NCI-H1436 treated with DMSO at 0.1 percent for 48 hours (cell line): ENCODE measurements at places on chromosomes 16 and 17.
A peak's percentile ranks its signal among the peaks of the same experiment; 100 is the strongest.

GRCh38 chr16:26700250-26700649, 366.5 kb upstream of the C16orf82 start:
- no peak for DNase-seq

DNA sequence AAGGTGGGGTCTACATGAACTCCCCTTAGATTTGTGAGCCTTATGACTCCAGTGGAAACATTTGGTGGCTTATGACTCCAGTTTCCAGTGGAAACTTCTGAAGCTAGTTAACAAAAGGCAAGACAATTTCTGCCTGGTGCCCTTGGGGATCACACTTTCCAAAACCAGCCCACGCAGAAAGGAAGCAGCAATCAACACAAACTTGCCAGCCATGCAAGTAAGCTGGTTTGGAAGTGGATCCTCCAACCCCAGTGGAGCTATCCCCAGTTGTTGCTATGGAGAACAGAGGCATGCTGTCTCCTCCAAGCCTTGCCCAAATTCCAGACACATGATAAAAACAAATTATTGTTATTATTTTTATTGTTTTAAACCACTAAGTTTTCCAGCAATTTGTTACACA, 130.9 kb downstream of the CDH11 start:
- DNase-seq = no peak

- no peak for DNase-seq
These were observed 9.2 kb downstream of the HS3ST3B1 start for GRCh38 chr17:14310101-14310500.

- no peak for DNase-seq
These were observed 8.4 kb downstream of the TMEM95 start for GRCh38 chr17:7363311-7363710.

GRCh38 chr16:58138852-58139251, 9.7 kb upstream of the CFAP20 start:
- no peak for DNase-seq

- no peak for DNase-seq
These were observed 413.1 kb upstream of the MON1B start for GRCh38 chr16:76777721-76778465.

DNA sequence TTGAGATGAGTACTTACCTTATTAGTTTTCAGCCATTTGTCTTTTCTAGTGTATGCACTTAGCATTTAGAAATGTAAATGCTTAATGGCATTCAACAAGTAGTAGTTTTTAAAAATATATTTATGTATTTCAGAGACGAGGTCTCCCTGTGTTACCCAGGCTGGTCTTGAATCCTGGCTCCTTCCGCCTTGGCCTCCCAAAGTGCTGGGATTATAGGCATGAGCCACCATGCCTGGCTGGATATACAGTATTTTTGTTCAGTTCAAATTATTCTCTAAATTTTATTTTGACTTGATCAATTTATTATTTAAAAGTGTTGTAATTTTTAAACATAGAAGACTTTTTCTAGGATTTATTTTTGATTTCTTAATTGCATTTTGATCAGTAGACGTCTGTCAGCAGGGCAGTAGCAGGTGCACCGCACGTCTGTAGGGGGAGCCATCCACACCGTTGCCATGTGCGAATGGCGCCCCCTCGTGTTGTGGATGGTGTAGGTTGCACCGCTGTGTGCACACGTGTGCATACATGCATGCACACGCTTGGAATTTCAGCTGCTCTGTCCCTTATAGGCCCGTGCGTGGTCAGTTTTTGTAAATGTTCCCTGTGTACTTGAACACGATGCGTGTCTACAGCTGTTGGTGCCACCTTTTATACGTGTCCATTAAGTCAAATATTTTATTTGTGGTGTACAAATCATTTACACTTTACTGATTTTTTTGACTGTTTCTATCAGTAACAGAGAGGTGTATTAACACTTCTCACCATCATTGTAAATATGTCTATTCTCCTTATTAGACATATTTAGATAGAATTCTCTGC, 30.6 kb downstream of the RPTOR start:
- peak; percentile 8 for DNase-seq

GRCh38 chr16:10240854-10241613, 58.8 kb upstream of the GRIN2A start:
- DNase-seq = no peak

GRCh38 chr16:6492742-6493141, 839.9 kb upstream of the RBFOX1 start:
- DNase-seq = no peak

DNA sequence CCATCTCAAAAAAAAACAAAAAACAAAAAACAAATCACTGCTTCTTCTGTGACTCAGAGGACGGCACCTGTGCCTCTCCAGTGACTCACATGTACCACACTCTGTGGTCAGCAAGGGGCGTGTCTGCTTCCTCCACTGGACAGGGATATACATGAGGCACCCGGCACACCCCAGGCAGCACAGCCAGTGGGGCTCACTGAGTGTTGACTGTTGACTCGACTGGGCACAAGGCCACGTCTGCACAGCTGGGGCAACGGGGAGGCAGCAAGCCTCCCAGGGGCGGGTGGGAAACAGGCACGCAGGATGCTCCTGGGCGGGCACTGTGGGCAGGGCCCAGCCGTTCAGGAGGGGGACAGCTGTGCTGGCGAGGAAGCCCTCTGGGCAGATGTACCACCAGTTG, 64.1 kb downstream of the TIMM22 start:
- DNase-seq = no peak

DNA sequence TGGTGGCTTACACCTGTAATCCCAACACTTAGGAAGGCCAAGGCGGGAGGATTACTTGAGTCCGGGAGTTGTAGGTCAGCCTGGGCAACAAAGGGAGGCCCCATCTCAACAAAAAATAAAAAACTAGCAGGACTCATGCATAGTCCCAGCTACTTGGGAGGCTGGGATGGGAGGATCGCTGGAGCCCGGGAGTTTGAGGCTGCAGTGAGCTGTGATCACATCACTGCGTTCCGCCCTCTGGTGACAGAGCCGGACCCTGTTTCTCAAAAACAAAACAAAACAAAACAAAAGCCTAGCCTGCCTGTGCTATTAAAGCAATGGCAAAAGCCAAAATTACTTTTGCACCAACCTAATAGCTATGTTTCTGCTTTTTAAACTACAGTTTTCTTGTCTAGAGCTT, 1.5 kb downstream of the FCSK start:
- no peak for DNase-seq

DNA sequence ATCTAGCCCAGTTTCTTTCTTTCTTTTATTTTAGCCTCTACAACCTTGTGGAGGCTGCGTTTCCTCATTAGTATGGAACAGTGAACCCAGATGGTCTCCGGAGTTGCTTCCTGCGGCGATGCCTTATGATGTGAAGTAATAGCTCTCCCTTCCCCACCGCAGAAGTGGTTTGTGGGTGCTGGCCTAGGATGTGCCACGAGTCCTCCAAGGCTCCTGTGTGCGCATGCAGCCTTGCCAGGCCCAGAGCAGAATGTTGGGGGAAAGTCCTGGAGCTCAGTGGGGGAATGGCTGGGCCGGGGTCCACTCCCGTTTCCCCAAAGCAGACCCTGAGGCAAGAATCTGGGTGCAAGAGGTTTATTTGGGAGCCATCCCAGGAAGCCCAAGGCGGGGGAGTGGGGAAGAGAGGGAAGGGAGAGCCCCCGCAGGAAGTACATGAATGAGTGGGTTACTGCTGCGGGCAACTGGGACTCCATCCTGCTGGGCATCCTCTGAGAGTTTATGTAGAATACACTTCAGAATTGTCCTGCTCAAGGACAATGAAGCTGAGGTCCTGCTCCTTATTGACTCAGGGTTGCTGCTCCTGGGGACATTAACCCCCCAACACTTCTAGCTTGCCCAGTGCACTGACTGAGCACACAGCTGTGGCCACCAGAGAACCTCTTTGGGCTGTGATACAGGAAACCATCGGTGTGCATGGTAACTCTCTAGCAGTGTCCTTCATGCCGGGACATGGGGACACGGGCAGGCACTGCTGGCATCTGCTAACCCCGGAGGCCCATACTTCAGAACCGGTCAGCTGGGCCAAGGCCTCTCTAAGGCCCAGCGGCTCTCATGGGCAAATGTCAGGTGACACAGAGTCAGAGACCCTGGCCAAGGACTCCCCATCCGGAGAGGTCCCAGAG, 3.7 kb upstream of the HCRT start:
- no peak for DNase-seq

GRCh38 chr17:75319904-75320691, 30.9 kb upstream of the SLC25A19 start:
- DNase-seq = no peak

DNA sequence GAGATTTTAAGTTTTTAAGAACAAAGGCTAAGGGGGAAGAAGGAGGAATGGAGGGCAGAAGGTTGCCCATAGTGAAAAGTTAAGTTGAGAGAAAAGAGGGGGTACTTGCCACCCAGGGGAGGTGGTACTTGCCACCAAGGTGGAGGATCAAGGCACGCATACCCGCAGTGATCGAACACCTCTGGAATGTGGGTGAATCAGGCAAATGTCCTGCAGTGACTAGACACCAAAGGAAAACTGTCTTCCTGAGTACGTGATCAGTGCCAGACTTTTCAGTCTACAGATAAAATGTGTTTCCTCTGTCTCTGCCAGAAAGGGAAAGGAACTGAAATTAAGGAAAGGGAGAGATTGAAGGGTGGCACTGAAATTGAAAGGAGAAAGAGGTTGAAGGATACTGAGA, 2285.3 kb downstream of the TP53TG3F start:
- DNase-seq = no peak

DNA sequence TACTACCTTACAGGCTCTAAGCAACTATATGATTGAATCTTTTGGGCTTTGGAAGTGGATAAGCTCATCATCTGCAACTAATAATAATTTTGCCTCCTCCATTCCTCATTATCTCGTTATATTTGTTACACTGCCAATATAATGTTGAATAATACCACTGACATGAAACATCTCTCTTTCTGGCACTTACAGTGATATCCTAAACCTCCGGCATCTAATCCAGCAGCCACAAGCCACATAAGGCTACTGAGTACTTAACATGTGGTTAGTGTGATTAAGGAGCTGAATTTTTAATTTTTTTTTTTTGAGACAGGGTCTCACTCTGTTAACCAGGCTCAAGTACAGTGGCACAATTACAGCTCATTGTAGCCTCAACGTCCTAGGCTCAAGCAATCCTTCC, 9.6 kb downstream of the CDC42EP4 start:
- no peak for DNase-seq

DNA sequence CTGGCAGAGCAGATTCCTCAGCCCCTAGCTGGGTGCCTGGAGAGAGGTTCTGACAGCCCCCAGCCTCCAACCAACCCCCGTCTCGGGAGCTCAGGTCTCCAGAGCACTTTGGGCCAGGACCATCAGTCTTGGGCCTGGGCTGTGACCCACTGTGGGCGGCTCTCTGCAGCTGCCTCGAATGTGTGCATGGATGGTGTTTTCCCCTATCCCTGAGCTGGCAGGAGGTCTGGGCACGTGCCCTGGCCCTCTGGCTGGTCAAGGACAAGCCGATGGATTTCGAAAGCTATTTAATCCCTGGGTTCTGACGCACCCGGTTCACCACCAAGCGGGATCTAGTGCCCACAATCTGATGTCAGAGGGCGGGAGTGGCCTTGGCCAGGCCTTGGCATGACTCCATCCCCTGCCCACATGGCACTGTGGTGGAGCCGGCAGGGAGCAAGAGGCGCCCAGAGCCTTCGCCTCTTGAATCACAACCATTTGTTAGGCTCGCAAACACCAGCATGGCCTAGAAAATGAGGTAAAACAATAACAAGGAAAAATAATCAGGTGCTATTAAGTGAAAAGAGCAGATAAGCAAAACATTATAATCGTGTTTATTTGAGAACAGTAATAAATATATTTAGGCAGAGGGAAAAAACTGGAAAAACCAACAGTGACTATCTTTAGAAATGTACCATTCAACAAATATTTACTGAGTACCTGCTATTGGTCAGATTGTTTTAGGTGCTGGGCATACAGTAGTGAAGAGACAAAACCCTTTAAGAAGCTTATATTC, 69.3 kb upstream of the TOB1 start:
- DNase-seq = no peak

DNA sequence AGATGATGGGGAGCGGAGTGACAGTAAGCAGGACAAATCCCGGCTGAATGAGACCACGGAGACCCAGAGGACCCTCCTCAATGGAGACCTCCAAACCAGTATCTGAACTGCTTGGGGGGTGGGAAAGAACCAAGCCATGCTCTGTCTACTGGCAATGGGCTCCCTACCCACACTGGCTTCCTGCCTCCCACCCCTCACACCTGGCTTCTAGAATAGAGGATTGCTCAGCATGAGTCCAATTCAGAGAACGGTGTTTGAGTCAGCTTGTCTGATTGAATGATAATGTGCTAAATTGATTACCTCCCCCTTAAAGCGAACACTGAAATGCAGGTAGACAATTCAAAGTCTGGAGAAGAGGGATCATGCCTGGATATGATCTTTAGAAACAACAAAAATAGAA, 5.5 kb downstream of the SSTR2 start:
- no peak for DNase-seq

DNA sequence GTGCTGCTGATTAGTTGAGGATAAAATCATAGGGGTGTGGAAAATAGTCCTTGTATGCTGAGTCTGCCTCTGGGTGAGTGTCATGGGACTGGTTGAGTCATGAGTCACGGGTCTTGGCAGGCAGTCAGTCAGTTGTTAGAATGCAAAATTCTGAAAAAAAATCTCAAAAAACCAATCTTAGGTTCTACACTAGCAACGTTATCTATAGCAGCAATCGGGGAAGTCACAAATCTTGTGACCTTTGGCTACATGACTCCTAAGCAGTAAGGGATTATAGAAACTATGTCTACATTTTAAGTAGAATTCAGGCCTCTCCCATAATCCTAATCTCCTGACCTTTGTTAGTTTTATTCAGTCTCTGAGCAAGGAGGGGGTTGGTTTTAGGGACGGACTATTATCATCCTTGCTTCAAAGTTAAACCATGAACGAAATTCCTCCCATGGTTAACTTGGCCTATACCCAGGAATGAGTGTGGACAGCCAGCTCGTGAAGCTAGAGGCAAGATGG, 18.0 kb upstream of the PMFBP1 start:
- no peak for DNase-seq

GRCh38 chr17:77892469-77893143, 65.9 kb upstream of the TNRC6C start:
- no peak for DNase-seq

DNA sequence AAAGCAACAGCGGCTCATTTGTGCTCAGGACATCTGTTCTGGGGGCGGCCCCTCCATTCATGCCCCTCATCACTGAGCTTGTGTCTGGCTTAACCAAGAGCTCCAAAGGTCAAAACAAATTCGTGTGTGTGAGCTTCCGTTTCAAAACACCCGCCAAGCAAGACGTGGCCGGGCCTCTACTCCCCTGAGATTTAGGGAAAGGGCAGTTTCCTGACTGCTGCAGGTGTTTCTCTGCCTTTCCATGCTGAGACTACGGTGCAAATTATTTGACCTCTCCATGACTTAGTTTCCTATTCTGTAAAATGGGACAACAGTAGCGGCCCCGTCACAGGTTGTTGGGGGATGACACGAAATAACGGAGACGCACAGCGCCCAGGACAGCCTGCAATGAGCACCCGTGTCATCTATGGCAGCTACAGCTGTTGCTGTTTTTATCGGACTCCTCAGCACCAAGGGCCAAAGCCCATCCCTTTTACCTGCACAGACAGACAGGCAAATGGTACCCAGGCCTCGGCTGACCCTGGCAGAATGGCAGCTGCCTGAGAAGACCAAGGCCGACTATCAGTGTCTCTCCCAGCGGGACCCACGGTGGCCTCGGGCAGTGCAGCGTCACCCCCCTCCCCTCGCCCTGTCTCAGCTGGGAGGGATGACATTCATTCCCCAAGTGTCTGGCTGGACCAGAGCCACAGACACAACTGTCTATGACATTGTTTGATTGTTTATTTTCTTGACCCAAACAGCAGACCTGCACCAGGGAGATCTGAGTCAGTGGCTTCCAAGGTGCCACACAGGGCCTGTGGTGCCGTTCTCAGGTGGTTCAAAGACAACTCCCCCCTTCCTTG, 50.7 kb upstream of the DOC2B start:
- no peak for DNase-seq

- no peak for DNase-seq
These were observed 5.4 kb downstream of the LHX1 start for GRCh38 chr17:36942631-36943125.
